ENCODE measurements at places on chromosomes 1 and 21.

GRCh38 chr21:16426936-16427335 lies 697.2 kb downstream of the USP25 start:
- no peak for DNase-seq

GRCh38 chr1:119286587-119287181 lies 81.9 kb upstream of the HAO2 start:
- peak; percentile 51 for DNase-seq

DNA sequence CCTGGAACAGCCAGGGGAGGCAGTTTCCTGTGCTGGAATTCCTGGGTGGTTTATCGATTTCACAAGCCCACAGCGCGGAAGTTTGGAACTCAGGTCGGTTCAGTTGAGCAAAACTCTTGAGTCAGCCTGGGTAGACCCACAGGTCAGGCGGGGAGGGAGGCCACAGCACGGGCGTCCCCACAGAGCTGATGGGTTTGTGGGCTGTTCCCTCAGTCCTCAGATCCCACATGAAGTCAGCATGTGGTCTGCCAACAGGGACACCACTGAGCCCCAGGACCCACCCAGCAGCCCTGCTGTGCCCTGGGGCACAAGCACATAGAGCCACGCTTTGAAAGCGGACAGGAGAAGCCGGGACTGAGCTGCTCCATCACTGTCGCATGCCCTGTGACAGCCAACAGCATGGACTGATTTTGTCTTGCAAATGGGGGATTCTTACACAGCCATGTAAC lies 17.4 kb downstream of the BMP8A start:
- peak; percentile 37 for DNase-seq

GRCh38 chr1:233135833-233136232 lies 159.7 kb downstream of the PCNX2 start:
- no peak for DNase-seq

DNA sequence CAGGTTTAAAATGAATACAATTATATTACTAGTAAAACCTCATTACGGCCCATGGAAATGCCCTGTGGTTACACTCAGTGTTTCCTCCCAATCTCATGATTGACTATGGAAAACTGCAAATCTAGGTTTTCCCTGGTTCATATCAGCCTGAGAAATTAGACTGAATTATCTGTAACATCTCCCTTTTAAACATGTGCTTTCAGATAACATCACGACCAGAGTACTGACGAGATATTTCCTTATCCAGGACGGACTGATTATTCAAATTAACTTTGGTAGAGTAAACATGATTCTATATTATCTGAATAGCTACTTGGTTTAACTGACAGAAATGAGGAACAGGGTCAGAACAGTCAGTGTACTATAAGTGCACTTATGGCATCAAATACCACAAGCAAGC lies 82.3 kb downstream of the RGS7 start:
- DNase-seq, result no peak

- peak; percentile 86 for DNase-seq
Observed at GRCh38 chr21:29164323-29164942, 34.0 kb downstream of the MAP3K7CL start.

DNA sequence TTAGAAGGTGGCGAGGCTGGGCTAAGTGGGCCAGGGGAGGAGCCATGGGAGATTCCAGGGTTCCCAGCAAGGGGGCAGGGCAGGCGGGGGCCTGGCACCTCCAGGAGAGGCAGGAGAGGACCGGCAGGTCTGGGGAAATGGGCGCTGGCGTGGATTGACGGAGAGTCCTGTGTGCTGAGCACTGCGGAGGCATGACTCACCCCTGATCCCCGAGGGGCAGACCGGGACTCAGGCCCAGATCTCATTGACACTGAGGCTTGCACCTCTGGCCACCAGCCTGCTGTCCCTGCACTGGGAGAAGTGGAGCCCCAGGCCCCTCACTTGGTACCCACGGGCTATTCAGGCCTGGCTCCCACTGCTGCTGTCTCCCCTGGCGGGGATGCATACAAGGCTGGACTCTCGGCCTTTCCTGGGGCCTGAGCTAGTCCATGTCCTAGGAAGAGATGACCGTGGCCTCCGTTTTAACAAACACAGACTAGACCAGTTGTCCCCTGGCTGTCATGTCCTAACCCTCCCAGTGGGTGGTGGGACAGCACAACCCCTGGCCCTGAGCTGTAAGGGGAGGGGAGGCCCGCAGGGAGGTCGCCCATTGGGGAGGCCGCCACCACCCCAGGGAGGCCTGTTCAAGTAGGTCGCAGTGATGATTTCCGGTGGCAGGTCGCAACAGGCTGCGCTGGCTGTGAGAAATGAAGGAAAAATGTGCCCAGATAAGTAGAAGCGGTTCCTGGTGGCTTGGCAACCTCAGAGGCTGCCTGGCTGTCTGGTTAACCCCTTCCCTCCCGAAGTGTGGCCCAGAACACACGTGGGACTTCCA lies 39.7 kb downstream of the RIPK4 start:
- DNase-seq, result peak; percentile 82

GRCh38 chr1:156959414-156959813 lies 39.0 kb downstream of the LRRC71 start:
- peak; percentile 33 for DNase-seq

DNA sequence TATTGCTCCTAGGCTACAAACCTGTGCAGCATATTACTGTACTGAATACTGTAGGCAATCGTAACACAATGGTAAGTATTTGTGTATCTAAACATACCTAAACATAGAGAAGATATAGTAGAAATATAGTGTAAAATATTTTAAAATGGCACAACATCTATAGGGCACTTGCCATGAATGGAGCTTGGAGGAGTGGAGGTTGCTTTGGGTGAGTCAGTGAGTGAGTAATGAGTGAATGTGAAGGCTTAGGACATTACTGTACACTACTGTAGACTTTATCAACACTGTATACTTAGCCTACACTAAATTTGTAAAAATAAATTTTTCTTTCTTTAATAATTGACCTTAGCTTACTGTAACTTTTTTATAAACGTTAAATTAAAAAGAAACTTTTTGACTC lies 7.9 kb downstream of the LEFTY2 start:
- peak; percentile 76 for DNase-seq

All from fibroblast of skin of right biceps (primary cell).